ENCODE measurements at places on chromosomes 16 and 17. TPM values are rescaled to one million over a fixed set of nuclear protein-coding genes. Genes with fewer than 3 reads are reported as not detected.

DNA sequence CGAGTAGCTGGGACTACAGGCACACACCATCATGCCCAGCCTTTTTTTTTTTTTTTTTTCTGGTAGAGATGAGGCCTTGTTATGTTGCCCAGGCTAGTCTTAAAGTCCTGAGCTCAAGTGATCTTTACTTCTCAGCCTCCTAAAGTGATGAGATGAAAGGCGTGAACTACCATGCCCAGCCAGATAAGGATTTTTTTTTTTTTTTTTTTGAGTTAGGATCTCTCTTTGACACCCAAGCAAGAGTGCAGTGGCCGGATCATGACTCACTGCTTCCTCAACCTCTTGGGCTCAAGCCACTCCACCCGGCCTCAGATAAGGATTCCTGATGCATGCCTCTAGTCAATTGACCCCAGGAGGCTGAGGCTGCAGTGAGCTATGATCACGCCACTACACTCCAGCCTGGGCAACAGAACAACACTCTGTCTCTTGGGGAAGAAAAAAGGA, 11.2 kb upstream of the PLEKHG4 start:
- peak; percentile 71 for DNase-seq

- DNase-seq, result no peak
These were observed 102.9 kb upstream of the NPEPPS start for GRCh38 chr17:47427985-47428384.

DNA sequence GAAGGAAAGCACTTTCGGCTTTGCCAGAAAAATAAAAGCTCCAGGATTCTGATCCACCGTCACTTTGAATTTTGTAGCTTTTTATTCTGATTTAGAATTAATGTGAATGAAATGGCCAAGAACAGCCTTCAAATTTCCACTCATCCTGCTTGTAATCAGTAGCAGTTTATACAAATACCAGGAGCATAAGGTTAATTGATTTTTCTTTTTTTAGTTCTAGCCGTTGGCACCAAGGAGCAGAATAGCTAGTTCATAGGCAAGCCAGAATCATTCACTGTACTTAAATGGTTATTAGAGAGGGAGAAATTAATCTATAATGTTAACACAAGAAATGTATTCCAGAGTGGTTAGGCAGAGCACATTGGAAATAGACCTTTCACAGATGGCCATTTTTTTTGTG, 41.1 kb upstream of the CACNG5 start:
- no peak for DNase-seq

GRCh38 chr16:3515897-3516296, 15.1 kb downstream of the CLUAP1 start:
- no peak for DNase-seq

DNA sequence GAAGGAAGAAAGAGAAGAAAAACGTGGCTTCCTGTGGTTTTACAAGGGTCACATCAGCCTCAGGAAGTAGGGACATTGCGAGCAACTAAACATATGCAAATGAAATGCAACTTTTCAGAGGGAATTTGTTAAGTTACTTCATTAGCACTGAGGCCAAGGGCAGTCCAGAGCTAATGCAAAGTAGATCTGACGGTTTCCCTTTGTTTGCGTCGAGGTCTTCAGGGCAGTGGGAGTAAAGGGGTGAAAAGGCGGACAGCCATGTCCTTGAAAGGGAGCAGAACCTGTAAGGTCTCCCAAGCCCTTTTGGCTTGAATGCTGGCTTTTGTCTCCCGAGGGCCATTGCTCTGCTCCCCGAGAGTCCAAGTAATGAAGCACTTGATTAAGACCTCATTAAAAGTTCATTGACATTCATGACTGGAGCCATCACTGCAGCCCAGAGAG, 85.0 kb downstream of the PMP22 start:
- DNase-seq, result no peak

NOG gene
- total RNA-seq, result 0.70 TPM

Measured in Right ventricle myocardium inferior (tissue), 1 donor.